ENCODE measurements at places on chromosomes 7 and 10.

- no peak for DNase-seq
Measured at GRCh38 chr7:43112941-43113621, 634 bp downstream of the HECW1 start.

DNA sequence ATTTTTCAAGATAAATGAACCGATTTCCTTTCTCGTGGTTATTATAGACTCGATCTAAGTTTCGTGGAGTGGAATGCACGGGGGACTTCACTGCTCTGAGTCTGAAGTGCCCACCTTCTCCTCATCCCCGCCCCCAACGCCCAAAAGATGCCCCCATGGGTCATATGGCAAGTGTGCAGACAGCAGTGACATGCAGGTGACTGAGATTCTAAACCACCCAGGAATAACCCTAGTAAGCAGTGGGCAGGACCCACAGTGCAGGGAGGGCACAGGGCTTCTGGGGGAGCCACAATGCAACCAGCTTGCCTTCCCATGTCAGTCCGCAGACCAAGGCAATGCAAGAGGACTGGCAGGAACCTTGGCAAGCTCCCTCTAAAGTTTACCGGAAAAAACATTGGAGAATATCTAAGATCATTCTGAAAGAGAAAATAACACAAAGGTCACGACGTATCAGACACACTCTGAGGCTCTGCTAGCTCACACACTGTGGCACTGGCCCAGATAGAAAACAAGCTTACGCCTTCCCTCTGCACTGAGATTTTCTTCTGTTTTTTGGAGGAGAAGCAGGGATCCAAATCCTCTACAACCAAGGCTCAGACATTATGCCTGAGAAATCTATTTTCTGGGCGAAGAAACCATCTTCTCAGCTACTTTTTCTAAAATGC lies 239.6 kb downstream of the MAD1L1 start:
- no peak for DNase-seq

DNA sequence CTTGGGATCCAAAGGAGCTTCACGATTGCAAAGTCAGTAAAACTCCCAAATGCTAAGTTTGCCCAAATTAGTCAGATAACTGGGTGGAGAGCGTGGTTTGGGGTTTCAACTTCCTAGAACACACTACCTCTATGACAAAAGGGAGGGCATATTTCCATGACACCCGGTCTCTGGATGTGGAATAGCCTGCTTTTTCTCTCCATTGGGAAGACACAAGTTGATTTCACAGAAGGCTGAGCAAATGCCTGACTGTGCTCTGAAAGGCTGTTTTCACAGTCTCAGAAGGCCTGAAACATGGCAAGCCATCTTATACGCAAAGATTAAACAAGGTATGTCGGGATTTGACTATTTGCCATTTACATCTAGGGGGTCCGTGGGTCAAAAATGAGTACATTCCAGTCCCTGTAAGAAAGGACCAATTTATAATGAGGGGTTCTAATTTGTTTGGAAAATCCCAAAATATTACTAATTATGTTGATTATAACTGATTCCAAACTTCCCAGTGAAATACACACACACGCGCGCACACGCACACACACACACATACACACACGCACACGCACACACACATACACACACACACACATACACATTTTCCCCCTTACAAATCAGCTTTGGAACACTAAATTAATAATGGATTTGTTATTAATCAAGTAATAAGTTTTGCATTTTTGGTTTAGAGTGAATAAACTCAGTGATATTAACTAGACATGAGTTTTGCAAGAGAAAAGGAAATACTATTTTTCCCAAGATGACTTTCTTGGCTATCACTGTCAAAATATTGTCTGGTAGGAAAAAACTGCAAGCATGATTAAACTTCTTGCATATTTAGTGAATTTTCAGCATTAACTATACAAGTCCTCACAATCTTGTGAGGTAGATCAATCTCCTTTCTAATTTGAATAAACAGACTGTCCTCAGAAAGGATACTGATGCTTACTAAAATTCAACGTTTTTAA lies 105.0 kb downstream of the PRTFDC1 start:
- DNase-seq: no peak

- DNase-seq: no peak
Measured at GRCh38 chr10:97575127-97575668, 2.6 kb downstream of the ANKRD2 start.

DNA sequence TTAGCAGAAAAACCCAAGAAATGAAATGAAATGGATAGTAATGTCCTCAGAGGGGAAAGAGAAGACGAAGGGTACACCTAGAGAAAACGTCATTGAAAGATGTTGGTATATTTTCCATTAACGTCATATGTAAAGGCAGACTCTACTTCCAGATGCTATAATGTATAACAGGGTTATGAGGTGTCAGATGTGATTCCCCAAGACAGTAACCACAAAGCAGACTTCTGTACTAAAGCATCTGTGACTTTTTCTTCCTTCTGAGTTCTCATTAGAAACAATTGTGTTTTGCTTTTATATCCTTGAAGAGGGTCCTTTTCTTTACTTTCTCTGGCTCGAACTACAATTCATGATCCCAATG lies 37.4 kb downstream of the LRRC72 start:
- no peak for DNase-seq

DNA sequence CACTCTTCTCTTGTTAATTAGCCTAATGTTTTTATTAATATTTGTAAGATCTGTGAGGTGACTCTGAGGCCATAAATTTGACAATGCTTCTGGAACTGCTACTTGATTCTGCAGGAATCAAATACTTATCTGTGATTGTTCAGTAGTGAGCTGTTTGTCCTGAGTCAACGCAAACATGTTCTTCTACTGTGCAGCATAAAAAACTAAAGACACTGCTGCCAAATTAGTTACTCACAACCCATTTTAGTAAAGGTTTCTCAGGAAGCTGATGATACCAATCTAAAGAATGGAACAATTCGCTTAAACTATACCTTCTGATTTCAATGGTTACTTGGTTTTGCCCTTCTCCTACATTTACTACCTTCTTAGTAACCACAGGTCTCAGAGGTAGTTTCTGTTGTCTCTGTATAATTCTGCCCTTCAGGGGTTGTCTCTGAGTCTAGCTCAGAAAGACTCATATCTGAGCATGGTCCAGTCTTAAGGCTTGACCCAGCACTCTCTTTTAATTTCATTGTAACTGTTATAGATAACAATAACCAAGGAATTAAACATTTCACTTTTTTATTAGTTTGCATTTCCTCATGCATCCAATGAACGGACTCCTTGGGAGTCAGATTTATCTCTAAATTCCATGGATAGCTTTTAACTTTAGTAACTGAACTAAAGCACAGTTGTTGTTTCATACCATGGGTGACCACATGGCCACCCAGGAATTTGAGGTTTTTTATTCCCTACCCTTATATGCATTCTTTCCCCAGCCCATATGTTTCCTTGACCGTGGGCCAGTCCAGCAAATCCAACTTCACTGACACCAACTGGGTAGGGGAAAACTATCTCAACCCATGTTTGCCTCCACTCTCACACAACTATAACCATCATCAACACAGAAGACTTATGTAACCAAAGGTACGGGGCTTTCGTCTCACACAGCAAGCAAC lies 309.5 kb upstream of the TEX47 start:
- DNase-seq: no peak

GRCh38 chr10:43252166-43252782 lies 14.6 kb downstream of the RASGEF1A start:
- DNase-seq: no peak

DNA sequence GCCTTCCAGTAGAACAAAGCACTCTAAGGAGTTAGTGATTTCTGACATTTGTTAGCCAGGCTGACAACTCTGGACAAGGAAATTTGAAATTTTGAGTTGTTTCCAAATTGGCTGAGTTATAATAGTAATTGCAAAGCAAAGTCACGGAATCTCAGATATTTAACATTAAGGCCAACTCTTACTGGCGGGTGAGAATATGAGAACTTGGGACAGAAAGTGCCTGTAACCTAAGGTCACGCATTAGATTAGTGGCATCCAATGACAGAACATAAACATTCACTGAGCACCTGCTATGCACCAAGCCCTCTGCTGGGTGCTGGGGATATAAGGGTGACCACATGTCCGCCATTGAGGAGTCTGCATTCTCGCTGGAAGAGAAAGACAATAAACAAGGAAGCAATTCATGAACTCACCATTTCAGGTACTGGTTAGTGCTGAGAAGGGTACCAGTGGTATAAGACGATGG lies 45.5 kb upstream of the CHST15 start:
- no peak for DNase-seq

- DNase-seq: no peak
Measured at GRCh38 chr7:155282671-155283070, 15.0 kb upstream of the INSIG1 start.

DNA sequence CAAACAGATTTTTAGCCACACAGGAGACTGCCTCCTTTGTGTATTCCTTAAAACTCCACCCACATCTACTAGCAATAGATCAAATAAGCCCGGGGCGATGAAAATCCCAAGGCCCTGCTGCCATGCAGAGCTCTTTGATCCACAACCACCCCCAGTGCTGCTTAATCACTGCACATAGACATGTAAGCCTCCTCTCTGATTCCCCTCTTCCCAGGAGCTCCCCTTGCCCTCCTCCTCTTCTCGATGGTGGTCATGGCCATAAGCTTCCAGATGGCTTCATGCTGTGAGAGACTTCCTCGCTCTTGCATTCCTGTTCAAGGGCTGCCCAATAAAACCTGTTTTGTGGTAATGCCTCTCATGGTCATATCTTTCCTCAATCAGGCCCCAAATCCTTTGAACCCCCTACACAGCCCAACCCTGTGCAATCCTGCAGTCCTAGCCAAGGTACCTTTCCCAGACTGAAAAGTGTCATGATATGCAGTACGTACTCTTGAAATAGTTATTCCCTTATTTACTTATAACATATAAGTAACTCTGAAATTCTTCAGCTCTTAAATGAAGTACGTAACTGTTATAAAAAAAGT lies 158.5 kb downstream of the CACNA2D1 start:
- no peak for DNase-seq

- DNase-seq: no peak
Measured at GRCh38 chr10:106815427-106816043, 349.0 kb downstream of the SORCS1 start.

- DNase-seq: no peak
Measured at GRCh38 chr10:62651341-62651740, 153.2 kb upstream of the ADO start.

DNA sequence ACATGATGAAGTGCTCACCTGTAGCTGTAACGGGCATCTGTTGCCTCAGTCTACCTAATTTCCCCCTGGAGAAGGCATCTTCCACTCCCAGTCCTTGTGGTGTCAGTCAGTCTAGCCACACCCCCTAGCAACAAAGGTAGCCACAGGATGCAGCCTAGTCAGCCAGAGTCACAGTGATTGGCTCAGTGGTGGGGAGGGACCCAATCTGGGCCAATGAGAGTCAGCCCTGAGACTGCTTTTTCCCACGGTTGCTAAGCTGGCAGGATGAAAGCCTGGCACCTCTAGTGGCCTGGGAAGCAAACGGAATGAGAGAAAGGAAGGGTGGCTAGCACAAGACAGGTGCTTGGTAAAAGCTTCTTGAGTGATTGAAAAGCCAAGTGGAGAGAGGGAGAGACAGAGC lies 118.6 kb downstream of the SH3PXD2A start:
- no peak for DNase-seq

- no peak for DNase-seq
Measured at GRCh38 chr10:23280419-23281043, 64.1 kb downstream of the C10orf67 start.

GRCh38 chr7:128738570-128739047 lies 550 bp upstream of the CALU start:
- no peak for DNase-seq

- DNase-seq: no peak
Measured at GRCh38 chr7:76193466-76193865, 8.2 kb upstream of the SRRM3 start.

DNA sequence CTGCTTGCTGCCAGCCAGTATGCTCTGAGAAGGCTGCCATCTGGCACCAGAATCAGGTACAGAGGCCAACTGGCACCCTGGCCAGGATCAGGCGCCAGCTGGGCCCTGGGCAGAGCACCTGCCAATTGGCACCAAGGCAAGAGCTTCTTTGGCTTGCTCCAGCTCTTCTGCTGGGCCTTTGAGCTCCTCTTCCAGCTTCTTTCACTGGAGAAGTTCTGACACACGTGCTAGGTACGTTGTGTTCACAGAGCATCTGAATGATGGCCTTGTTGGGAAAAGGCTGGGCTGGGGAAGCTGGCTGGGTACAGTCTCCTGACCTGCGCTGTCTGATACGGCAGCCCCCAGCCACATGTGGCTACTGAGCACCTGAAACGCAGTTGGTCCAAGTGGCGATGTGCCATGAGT lies 31.7 kb upstream of the OPALIN start:
- DNase-seq: no peak

DNA sequence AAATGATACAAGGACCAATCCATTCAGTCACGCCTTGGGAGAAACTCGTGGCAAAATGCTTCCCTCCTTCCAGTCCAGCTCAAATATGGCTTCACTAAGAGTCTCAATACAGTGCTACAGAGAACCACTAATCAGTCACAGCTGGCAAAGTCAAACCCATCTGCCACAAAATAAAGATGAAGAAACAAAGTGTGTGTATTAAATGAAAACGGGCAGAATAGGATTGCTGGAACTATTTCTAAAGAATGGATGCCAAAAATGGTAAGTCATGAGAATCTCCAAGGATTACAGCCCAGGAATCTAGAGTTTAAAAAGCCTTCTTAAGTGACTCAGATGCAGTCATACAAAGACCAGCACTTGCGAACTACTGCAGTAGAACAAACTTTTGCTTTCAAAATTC lies 61.9 kb downstream of the CACUL1 start:
- DNase-seq: no peak

GRCh38 chr10:48431871-48432270 lies 125.4 kb downstream of the MAPK8 start:
- no peak for DNase-seq

DNA sequence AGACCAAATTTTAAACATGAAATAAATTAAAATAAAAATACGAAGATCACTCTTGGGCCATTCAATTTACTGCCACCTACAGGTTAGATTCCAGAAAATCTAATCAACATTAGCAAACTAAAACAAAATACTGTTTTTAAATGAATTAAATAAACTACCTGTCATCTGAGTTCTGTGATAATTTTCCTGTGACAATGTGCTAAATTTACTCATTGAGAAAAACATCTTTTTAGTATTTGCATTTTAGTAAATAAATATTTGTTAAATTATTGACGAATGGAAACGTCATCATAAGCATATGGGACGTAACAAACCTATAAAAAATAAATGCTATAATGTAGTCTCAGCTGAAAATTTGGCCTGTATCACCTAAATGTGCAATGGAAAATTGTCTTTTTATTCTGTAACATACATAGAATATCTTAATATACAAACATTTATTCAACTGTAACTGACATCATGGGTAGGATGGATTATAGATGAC lies 72.1 kb downstream of the ITGB8 start:
- no peak for DNase-seq

DNA sequence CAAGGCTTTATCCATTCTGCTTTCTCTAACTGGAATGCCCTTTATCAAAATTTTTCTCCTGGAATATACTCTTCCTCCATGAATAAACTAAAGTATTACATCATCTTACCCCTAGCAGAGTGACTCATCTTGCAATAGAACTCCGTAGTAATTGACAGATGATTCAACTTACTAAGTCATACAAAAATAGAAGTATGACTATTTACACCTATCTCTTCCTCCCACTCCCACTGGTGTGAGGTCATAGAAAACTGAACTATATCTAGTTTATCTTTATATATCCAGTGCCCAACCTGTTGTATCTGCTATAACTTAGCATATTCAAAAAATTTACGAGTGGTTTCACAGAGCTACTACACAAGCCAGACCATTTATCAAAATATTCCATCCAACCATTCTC lies 26.1 kb downstream of the ABCB1 start:
- DNase-seq: no peak

GRCh38 chr10:102299873-102300272 lies 54.5 kb downstream of the GBF1 start:
- DNase-seq: no peak

- no peak for DNase-seq
Measured at GRCh38 chr7:11665357-11665756, 166.6 kb downstream of the THSD7A start.

Data from T-helper 1 cell (primary cell).